ENCODE measurements at places on chromosomes 1 and 21.

GRCh38 chr1:31744165-31744888, 19.8 kb downstream of the ADGRB2 start:
- DNase-seq, result no peak

DNA sequence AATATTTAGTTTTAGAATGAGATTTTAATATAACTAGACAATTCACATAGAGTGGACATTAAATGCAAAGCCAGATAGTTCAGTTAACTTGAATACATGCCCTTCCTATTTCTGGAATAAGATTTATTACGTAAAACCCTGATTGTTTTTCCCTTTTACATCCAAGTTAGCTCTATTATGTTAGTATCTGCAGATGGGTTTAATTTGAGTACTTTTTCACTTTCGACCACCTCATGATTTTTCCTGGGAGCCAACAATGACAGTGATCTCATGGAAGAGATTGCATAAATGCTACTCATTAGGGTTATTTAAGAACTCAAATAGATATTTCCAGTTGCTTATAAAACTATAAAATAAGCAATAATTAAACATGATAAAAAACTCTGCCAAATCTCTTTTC, 199.4 kb upstream of the PTGFR start:
- DNase-seq, result no peak

DNA sequence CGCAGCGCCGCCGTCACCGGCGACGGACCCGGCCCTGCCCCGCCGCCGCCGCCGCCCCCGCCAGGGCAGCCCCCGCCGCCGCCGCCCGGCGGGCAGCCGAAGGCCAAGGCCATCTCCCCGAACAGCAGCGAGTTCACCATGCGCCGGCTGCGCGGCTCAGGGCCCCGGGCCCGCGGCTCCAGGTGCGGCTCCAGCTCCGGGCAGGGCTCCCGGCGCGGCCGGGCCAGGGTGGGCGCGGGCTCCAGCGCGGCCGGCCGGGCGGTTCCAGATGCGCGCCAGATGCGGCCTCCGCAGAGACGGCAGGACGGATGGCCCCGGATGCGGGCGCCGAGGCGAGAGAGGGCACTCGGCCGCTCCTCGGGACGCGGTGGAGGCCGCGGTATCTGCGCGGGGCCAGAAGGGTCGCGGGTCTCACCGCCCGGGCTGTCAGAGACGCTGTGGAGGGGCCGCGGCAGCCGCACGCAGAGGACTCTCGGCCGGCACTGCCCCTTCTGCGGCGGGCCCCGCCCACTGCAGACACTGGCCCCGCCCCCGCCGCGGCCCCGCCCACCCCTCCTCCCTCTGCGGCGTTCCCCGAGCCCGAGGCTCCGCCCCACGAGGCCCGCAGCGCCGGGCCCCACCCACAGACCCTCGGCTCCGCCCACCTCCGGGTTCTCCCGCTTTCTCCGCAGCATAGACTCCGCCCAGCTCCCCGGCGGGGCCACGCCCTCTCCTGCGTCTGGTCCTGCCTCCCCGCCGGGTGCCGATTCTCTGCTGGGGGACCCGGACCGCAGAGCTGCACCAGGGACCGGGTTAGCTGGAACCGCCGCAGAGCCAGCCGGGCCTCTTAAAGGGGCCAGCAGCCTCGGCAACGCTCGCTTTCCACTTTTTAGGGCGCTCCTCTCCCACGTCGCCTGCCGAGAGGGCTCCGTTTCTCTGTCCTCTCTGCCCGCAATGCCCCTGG, at the start of gene IFFO2:
IFFO2 (minus strand) TSS at position 484 of the 943 bp plus-strand sequence; CDS start at position 140, 344 bp downstream.
- peak; percentile 100 for DNase-seq

DNA sequence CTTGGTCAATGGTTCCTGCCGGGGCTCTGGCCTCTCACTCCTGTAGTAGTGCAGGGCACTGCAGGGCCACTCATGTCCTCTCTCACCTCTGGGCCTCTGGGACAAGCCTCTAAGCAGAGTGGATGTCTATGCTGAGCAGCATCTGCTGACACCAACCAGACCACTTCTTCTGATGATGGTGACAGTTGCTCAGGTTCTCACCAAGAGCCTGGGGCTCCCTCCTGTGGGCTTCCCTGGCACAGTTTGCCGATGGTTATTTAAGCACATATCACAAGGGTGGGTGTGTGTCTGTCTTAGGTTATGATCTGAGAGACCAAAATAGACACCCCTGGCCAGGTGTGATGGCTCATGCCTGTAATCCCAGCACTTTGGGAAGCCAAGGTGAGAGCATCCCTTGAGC, 17.4 kb upstream of the GPR137B start:
- DNase-seq, result no peak

GRCh38 chr1:209231476-209232156, 351.9 kb upstream of the CAMK1G start:
- DNase-seq, result no peak

DNA sequence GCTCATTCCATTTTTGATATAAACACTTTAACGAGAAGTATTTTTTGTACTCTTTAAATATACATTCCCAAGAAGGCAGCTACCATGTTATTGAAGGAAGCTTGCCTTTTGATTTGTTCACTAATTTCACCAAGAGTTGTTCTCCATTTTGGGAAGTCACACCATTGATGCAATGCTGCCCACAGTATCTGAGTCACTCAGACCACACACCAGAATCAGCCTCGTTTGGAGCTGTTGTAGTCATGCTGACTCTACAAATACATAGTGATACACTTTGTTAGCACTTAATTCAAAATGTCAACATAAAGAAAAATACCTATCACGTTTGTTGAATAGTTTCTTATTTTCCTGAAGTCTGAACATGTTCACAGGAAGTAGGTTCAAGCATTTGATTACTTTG, 78.7 kb downstream of the PAPPA2 start:
- DNase-seq, result no peak

DNA sequence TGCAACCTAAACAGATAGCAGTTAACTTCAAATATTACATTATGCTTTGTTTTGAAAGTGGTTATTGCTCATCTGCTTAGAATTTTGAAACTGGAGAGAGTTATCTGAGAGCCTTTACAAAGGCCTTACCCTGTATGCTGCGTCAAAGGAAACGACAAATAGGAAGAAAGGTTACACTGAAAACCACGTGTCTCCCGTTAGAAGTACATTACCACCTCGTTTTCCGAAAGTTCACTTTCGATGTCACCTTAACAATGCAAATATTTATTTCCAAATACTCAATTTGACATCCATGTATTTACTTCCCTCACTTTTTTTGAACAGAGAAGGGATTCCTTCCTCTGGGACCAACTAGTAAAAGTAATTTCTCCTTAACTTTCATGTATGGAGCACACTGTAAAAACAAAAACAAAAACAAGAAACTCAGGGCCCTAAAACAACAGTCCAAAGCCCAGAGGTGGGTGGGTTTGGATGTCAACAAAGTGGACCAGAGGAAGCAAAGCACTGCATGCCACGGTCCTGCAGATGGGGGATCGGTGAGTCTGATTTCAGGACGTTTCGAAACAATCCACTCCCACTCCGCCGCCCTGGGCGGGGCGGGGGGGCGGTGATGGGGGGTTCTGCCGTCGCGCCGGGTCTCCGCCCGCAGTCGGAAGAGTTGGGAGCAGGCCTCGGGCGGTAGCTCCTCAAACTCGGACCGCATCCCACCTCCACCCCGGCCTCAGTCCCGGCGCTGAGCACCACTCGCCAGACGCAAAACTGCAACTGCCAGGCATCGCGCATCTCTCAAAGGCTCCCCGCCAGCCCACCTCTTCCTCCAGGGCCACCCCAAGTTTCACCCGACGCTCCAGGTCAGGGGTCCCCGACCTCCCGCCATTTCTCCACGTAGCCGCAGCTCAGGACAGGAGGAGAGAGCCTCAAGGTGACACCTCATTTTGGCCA, 841 bp downstream of the ADSS2 start:
- DNase-seq, result peak; percentile 72

DNA sequence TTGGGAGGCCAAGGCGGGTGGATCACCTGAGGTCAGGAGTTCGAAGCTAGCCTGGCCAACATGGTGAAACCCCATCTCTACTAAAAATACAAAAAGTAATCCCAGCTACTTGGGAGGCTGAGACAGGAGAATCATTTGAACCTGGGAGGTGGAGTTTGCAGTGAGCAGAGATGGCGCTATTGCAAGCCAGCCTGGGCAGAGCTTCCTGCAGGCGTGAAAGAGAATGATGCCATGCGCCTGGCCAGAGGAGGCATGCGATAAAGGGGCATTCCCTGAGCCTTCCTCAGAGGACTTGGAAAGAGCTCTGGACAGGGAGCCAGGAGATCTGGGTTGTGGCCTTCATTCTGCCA, 3.2 kb downstream of the E2F2 start:
- DNase-seq, result no peak

- DNase-seq, result no peak
Observed at GRCh38 chr1:169487561-169487960, 1.8 kb upstream of the SLC19A2 start.

DNA sequence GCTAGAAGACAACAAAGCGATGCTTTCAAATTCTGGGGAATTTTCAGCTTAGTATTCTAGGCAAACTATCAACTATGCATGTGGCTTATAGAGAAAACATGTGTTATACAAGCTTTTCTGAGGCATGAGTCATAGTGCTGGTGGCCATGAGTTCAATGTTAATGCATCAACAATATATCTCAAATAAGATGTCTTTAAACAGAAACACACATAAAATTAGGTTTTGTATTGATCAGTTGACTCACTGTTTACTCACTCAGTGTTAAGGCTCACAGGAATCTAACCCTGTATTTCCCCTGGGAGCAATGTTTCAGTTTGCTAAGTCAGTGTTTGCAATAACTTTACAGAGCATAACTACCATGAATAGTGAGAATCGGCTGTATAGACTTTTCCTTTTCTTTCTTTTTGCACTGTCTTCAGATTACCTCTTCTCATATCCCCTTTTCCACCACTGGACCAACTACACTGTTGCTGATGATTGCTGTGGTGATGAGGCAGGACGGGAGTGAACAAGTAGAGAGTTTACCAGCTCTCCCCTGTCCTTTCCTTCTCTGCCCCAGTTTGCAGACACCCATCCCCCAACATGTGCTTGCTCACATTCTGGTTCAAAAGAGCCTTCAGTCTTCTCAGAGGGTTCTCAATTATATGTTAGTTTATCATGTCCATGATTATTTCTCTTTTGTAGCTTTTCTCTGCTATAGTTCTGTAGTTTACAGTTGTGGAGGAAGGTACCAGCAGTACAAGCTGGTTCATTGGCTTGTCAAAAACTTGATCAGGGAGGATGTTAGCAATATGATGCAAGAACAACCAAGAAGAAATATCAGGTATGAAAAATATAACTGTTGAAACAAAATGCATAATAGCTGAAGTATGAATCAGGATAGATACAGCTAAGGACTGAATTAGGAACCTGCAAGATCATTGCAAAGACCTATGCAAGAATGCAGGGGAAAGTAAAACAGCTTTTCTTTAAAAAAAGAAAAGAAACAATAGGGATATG, 23.9 kb downstream of the CD2 start:
- DNase-seq, result no peak

- DNase-seq, result no peak
Observed at GRCh38 chr1:224177356-224177999, 5.6 kb upstream of the DEGS1 start.

DNA sequence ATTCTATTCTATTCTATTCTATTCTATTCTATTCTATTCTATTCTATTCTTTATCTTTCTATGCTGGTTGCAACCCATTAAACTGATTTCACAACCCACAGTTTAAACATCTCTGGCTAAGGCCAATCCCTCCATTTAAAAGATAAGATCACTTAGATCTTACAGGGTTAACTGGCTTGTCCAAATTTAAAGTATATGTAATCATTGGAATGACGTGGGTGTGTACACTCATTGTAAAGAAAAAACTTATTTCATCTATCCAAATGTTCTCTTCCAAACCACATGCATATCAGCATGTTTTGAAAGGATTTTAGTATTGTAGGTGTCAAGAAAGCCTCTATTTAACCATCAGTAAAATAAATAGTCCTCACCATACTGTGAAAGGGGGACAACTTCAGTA, 299.6 kb upstream of the RUNX1 start:
- DNase-seq, result no peak

DNA sequence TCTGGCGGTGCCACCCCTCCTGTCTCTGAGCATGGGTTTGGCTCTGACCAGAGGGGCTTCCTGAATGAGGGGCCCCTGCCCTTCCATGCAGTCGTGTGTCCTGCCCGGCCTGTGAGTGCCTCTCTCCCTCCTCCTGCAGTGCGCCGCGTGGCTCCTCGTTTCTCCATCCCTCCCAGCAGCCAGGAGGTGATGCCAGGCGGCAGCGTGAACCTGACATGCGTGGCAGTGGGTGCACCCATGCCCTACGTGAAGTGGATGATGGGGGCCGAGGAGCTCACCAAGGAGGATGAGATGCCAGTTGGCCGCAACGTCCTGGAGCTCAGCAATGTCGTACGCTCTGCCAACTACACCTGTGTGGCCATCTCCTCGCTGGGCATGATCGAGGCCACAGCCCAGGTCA, 57.9 kb downstream of the PTPRF start:
- no peak for DNase-seq

DNA sequence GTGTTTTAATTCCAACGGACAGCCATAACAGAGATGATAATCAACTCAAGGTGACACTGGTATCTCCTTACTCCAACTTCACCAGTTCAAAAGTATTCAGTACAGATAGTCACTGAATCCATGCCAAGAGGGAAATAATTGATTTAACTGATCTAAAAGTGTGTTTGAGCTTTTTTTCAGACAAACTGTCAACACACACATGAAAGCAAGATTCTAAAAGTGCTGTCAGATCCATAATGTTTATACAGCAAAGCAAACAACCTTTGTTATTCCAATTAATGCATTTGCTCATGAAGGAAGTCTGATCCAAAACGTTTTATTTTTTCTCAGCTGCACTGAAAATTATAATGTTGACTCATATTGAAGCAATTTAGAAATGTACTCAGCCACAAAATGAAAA, 5.9 kb upstream of the PRKAA2 start:
- DNase-seq, result no peak

- no peak for DNase-seq
Observed at GRCh38 chr1:89794406-89794805, 26.4 kb upstream of the LRRC8D start.

DNA sequence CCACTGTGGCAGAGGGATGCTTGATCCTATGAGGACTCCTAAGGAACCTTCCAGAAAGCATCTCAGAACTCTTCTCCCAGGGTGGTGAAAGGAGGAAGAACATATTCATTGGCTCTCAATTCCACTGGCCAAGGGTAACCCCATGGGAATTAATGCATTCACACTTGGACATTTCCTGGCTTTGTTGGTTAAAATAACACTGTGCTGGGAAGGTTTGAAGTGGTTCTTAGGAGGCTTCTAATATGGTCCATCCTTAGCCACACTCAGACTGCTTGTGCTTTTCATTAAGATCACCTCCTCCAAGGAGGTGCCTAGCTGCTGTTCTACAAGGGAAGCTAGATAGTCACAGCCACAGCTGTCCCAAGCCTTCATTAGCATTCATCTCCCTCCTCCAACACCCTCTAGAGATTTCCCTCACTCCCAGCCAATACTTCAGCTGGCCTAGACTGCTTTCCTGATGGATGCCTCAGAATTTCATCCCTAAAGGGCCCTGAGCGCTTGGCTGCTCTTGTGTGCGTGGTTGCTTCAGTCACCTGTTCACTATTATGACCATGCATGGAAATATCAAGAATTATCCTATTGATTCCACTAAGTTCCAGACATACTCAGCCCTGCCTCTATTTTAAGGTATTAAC, 544.4 kb downstream of the PLPP3 start:
- no peak for DNase-seq

DNA sequence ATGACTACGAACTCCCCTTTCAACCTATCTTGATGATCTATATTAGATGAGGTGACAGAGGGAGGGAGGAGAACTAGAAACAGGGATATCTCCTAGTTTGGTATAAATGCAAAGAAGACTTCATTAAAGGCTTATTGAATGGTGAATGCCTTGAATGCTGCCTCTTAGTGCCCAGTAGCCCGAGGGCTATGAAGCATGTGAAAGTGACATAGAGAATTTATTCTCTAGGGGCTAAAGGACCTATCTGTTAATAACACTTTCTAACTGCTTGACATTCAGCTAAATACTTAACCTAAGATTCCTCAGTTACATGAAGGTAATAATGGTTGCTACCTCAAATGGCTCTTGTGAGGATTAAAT, 764.1 kb downstream of the LTN1 start:
- DNase-seq, result no peak
